Activated T-helper 1 cell treated with anti-CD3 and anti-CD28 coated beads, Interleukin-2, amount 50 U/mL, for 16 hours (primary cell): ENCODE measurements at places on chromosomes 11 and 22.

- no peak for DNase-seq
Measured at GRCh38 chr22:44316393-44317122, 3.8 kb upstream of the SHISAL1 start.

DNA sequence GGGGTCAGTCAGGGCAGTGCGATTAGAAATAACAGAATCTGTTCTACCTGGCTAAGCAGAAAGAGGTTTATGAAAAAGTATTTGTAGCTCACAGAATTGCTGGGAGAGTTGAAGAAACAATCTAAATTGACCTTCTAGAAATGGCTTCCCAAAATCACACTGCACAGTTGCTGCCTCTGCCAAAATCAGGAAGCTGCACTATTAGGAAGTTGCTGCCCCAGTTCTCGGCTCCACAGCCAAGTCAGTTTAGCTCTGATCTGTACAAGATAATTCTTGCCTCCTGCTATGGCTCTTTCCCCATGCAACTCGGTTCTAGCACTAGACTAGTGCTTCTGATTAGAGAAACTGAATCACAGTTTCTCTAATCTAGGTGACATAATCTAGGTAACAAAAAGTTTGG lies 16.0 kb upstream of the CCDC90B start:
- no peak for DNase-seq

DNA sequence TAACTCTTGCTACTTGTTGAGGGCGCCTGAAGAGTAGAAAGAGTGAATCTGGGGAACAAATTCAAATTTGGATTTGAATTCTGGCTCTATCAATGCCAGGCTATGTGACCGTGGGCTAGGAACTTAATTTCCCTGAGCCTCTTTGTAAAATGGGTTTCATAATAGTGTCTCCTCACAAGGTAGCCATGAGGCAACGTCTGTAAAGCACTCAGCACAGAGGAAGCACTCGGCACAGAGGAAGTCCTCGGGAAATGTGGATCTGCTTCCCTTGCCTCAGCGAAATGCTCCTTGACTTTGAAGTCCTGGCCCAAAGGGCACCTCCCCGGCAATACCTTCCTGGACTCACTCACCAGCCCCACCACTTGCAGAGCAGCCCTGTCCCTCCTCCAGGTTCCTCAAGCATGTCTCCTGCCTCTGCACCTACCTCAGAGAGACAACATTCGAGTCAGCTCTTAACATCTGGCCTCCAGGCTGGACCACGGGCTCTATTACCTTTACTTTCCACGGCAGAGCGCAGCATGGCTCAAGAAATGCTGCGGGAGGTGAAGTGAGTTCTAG lies 17.7 kb downstream of the CD6 start:
- no peak for DNase-seq

DNA sequence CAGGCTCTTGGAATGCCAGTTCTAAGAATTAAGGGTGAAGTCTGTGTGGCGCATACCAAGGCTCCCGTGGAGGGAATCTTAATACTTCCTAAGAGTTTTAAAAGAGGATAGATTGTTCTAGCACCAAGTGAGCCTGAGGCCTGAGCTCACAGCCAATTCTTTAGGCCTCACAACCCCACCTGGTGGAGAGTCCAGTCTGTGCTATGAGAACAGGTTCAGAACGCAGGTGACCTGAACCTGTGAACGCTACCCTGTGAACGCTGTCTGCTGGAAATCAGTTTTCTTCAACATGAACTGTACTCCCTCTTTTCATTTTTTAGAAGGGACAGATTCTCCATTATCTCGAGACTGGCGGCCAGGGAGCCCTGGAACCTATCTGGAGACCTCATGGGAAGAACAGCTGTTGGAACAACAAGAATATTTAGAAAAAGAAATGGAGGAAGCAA lies 43.2 kb upstream of the DLAT start:
- DNase-seq: peak; percentile 7

DNA sequence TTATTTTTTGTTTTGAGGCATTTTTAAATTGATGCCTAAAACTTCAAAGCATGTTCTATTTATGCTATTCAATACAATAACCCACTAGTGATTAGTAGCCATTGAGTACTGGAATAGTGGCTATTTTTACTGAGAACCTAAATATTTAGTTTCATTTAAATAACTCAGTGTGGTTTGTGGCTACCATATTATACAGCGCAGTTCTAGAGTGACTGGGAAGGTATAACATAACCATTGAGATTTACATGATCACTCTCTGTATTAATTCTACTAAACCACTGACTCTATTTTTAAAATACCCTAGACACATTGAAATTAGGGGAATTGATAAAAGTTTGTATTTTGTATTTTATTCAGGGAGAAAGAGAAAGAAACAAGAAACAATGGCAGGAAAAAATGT lies 441.2 kb downstream of the CNTN5 start:
- no peak for DNase-seq

- no peak for DNase-seq
Measured at GRCh38 chr22:20116376-20116950, 559 bp downstream of the RANBP1 start.

DNA sequence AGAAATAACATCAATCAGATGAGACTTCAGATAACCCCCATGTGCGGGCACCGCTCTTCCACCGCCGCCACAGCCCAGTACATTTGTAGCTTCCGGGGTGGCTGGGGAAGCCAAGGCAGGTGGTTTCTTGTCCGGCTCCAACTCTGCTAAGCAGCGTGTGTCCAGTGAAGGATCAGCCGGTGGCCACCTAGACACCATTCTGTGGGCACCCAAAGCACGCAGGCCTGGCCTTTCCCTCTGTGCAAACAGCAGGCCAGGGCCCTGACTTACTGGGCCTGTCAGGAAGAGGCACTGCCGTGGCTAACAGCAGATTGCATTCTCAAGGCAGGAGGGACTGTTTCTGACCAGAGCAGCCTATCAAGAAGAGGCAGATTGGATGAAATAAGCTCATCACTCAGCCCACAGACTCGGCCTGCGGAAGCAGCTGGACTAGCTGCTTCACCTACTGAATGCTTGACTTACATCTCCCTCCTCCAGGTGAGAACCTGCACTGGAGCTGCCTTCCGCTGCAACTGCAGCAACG lies 74.8 kb downstream of the ETS1 start:
- no peak for DNase-seq

- DNase-seq: no peak
Measured at GRCh38 chr11:69277074-69277809, 16.7 kb upstream of the MYEOV start.

GRCh38 chr11:121671283-121672168 lies 218.8 kb upstream of the SORL1-AS1 start:
- no peak for DNase-seq

DNA sequence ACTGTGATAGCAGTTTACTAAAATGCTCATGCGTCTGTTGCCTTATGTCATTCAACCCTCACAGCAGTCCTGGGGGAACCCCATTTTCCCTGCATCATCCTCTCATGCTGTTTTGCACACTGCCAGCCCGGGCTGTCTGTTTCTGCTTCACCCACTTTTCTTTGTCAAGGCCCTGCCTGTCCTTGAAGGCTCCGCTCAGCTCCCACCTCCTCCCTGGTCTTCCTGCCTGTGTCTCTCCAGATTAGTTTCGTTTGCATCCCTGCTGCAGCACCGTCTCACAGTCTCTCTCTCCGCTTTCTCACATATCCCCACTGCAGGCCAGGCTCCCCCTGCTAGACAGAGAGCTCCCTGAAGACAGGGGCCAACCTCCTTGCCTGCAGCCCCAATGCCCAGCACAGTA lies 29.9 kb downstream of the SERPINH1 start:
- no peak for DNase-seq

DNA sequence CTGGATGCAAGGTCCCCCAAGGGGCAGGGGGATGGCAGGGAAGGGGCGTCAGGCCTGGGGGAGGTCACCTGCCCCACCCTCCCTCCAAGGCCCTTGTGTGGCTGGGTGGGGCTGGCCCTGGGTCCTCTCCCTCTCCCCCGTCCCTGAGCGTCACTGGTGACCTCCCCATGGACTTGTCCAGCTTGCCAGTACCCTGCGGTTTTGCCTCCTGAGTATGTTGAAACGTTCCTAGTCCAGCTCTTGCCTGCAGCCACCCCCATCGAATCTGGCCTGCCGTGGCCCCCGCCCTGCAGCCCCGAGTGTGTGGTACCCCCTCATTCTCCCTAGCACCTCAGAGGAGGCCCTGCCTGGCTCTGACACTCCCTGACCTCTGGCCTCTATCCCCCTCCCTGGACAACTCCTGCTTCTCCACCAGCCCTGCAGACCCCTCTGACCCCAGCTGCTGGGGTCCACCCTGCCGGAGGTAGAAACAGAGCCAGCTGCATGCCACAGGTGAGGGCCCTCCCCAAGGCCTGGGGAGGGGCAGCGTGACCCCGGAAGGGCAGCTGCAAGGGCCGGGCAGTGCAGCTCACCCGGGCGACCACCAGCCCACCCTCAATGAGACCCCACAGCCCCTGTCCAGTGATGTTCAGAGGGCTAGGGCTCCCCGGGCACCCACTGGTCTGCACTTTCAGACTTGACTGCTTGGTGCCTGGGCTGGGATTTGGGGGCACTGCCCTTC lies 4.1 kb upstream of the MUC6 start:
- no peak for DNase-seq

DNA sequence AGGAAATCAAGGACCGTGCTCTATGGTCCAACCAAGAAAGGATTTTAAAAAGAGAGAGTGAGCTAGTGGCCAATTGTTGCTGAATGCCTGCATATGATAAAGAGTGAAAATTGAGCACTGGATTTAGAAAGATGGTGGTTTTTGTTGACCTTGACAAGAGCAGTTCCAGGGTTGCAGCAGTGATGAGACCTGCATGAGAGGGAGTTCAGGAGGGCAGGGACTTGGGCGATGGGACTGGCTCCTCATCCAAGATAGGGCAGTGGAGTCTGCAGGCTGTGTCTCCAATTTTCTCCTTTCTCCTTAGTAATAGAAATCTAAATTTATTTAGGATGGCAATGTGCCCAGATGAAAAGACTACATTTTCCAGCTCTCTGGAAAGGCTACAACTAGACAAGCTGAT lies 94.0 kb upstream of the B3GAT1 start:
- DNase-seq: no peak

GRCh38 chr11:19105011-19105410 lies 12.0 kb upstream of the ZDHHC13 start:
- no peak for DNase-seq

DNA sequence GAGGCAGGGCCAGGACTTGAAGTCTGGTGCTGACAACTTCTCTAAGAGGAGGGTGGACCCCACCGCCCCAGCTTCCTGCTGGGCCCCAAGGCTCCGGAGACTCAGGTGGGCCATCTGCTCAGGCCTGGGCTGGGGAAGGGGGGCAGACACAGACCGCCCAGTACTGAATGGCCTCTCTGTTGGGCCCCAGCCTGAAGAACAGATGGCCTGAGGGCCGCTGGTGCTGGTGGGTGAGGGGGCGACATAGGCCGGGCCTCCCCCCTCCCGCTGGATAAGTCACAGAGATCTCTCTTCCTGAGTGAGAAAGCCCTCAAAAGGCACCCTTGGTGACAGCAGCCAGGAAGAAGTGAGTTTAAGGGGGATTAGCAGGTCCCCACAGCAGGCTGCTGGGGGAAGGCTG lies 12.5 kb upstream of the TP53I11 start:
- no peak for DNase-seq

- no peak for DNase-seq
Measured at GRCh38 chr11:34787348-34787747, 128.8 kb downstream of the APIP start.

DNA sequence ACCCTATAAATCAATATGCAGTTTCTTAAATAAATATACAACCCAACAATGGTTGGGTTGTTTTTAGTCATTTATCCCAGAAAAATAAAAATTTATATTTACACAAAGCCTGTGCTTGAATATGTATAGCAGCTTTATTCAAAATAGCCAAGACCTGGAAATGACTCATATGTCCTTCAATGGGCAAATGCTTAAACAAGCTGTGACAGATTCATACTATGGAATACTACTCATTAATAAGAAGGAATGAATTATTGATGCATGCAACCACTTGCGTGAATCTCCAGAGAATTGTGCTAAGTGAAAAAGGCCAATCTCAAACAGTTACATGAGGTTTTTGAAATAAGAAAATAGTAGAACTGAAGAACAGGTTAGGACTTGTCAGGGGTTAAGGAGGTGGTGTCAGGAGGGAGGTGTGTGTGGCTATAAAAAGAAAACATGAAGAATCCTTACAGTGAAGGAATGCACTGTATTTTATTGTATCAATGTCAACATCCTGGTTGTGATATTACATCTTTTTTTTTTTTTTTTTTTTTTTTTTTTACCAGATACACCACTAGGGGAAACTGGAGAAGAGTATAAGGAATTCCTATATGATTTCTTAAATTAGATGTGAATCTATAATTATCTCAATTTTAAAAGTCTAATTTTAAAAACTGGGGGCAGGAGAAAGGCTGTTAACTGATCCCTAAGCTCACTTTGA lies 82.4 kb upstream of the CD44 start:
- no peak for DNase-seq

DNA sequence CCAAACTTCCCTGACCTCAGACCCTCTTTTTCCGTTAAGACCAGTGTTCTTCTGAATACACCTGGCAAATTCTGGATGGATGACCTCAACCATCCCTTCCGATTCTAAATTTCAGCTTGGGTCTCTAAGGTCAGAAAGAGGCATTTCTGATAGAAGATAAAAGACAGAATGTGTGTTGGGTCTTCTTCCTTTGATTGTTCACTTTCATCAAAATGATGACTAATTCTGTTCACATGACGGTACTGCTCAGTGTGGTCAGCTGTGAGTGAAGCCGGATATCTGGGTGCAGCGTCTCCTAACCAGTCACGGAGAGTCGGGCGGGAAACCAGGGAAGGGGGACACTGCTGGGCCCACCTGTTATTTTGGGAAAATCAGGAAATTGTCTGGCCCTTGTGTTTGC lies 151.6 kb upstream of the NAV2 start:
- DNase-seq: no peak

DNA sequence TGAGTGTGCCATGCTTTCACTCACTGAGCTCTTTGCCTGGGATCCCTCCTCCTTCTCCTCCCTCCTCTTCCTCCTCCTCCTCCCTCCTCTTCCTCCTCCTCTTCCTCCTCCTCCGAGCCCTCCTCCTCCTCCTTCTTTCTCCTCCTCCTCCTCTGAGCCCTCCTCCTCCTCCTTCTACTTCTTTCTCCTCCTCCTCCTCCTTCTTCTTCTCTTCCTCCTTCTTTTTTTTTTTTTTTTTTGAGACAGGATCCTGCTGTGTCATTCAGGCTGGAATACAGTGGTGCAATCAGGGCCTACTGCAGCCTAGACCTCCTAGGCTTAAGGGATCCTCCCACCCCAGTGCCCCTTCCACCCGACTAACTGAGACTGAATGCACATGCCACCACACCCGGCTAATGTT lies 62.3 kb downstream of the DEUP1 start:
- no peak for DNase-seq

DNA sequence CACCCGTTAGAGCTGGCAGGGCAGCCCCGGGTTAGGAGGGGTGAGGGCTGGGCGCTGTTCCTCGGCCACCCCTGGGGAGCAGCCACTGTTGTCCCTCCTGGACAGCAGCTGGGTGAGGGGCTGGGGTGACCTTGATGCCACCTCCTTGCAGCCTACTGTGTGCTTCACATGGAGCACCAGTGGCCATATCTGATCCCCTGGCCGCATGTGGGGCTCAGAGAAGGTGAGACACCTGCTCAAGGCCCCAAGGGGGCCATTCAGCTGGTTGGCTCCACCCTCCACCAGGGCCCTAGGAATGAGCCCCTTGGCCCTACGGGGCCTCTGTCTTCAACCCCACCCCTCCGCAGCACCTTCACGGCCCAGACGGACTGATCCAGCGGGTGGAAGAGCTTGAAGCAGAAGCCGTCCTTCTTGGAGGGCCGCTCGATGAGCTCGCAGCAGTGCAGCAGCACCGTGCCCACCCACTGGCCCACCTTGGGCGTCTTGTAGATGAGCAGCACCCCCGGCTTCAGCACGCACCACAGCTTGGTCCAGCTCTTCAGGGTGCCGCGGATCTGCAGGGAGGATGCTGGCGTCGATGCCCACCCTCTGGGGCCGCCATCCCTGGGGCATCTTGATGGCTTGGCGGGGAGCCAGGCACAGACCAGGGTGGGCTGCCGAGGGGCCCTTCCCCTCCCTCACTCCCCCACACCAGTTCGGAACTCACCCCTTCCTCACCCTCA lies 44.9 kb downstream of the OSBPL5 start:
- DNase-seq: no peak
